ENCODE measurements at places on chromosomes 4 and X.

DNA sequence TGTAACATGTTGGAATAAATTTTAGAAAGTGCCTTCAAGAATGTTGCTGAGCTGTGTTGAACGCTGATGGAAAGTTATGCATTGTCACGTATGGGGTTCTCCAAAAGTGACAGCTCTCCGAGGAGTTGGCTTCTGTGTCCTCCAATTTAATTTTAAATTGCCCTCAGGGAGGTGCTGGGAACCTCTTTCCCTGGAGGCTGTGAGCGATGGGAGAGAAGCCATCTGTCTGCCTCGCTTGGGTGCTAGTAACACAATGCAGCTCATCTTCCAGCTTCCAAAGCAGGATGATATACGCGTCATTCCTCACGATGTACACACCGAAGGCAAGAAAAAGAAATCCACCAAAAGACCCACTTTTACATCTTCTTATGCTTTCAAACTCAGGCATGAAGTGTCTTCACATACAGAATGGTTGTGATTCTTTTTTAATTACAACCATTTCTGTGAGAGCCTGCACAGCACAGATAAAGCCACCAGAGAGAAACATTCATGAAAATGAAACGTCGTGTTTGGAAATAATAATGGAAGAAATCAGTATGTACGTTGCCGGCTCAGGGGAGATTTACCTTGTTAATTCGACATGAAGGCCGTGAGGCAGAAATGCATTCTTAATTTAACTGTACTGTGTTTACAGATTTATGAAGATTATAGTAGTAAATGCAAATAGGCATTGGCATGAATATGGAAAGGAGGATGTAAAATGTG lies 218.9 kb downstream of the ASMT start:
- DNase-seq: no peak

GRCh38 chr4:183253451-183253850 lies 66.6 kb downstream of the CLDN22 start:
- no peak for DNase-seq

DNA sequence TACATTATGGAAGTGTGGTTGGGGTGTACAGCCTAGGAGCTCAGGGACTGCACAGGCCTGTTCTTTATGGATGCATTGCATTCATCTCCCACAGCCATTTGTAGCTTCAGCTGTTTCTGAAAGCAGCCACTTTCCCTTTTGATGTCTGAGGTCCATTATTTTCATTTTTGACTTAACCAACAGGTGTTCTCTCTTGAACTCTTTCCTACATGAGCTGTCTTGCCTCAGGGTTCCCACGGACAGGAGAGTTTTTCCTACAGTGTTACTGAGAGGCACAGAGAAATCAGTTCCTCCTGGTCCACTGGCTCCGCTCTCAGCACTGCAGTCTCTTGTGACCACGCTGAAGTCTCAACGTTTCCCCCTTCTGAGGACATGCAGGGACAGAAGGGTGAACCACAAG lies 87.2 kb downstream of the RASL11B start:
- DNase-seq: no peak

DNA sequence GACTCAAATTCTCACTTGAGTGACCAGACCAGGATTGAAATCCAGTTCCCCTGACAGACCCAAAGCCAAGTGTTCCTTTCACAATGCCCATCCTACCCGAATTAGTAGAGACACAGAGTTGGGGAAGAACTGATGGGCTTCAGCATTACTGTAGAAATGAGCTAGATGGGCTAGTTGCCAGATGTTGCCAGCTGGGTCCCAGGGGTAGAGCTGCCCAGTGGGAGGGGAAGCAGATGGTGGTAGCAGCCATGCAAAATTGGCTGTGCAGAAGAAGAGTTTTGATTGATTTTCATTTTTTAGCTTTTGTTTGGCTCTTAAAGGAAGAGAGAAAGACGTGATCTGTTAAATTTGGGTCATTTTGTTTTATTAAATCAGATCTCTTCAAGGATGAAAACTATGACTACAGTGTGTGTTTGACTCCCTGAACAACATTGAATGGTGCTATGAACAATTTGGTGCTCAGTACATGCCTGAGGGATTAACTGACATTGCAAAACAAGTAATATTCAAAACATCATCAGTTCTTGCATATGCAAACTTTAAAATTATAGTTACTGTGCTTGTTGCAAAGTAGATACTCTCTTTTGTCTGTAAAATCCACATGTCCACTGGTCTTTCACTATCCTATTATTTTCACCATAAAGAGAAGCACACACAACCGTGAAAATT lies 86.0 kb downstream of the PARM1 start:
- no peak for DNase-seq

GRCh38 chr4:29571322-29571721 lies 1148.8 kb upstream of the PCDH7 start:
- no peak for DNase-seq

GRCh38 chr4:18859468-18859867 lies 837.9 kb upstream of the LCORL start:
- DNase-seq: no peak

- no peak for DNase-seq
Measured at GRCh38 chr4:185879666-185880312, 67.8 kb upstream of the SORBS2 start.

- no peak for DNase-seq
Measured at GRCh38 chr4:167893531-167893930, 198.8 kb upstream of the ANXA10 start.

GRCh38 chr4:153573221-153573620 lies 107.1 kb downstream of the TMEM131L start:
- DNase-seq: no peak

DNA sequence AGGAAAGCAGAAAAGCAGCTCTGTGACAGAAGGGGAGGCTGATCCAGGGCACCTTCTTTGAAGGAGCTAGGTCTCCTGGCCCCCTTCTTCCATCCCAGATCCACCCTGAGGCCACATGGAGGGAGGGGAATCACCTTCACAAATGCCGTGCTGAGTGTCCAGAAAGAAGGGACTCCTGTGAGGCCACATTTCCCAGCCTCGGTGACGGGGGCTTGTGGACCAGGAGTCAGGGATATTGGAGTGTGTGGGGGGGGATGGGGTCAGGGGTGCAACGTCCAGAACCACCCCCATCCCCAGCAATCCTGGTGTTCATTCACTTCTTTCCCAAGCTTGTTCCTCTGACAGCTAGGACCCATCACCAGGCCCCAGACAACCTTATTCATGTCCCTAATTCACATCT lies 4.7 kb downstream of the TIMM17B start:
- DNase-seq: no peak

DNA sequence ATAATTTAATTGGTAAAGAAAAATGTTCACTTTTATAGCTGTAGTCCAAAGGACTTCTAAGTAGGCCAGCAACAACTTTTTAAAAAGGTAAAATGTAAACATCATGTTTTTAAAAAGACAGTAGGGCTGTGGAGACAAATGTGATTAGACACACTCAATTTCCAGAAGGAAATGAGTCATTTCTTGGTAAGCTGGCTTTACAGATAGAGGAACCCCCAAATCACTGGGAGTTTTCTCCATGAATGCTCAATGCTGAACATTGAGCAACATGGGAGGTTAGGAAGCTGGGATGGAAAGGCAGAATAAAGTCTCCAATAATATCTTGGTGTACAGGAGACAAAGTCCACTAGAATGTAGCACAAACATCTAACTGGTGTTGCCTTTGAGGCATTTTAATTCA lies 121.3 kb downstream of the NWD2 start:
- no peak for DNase-seq

DNA sequence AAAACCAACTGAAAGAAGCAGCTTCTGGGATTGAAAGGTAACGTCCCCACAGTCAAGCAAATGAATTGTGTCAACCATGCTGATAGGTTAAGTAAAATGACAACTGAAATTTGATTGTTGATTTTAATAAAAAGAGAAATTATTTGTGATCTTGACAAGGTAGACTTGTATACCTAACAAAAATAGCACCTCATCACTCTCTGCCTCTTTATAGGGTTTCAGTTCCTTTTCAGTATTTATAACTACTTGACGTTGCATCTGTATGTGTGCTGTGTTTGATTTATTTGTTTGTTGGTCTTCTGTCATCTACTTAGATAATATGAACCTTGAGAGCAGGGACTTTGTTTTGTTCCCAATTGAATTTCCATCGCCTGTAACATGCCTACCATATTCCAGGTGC lies 7.9 kb upstream of the PPP3CA start:
- no peak for DNase-seq

- no peak for DNase-seq
Measured at GRCh38 chr4:183772361-183772760, 113.3 kb downstream of the TRAPPC11 start.

DNA sequence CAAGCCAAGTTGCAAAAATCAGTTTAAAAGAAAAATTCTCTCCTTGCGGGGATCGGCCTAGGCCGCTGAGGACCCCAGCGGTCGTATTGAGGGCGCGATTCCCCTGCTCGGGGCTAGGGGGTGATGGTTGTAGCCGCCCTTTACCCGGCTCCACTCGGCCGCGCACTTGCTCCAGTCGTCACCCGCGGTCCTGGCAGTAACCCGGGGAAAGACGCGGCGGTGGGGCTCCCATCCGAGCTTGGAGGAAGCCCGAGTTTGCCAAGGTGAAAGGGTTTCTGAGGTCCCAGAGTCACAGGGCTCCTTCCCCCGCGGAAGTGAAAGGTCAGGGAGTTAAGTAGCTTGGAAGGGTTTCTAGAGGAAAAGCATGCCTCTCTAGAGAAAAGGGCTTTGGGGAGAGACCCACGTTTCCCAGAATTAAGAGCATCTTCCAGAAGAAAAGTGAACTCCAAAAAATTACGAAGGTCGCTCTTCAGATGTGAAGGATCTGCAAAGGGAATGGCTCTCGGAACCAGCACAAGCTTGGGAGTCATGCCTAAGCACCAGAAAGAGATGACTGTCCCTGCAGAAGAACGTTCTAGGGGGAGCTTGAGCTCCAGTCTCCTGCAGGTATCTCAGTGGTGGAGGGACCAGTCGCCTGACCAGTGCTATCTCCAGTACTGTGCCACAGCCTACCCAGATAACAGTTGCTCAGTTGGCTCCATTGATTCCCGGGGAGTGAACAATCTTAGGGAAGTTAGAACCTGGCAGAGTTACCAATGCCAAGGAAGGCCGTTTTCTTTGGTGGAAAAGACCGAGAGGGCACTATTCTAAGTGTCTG lies 875 bp downstream of the LAP3 start:
- DNase-seq: peak; percentile 55

GRCh38 chrX:79182071-79182470 lies 37.6 kb downstream of the GPR174 start:
- DNase-seq: no peak

- DNase-seq: no peak
Measured at GRCh38 chr4:103915224-103915869, 195.6 kb upstream of the TACR3 start.

GRCh38 chr4:39963656-39964055 lies 14.1 kb downstream of the PDS5A start:
- no peak for DNase-seq

GRCh38 chr4:101205916-101206315 lies 141.4 kb downstream of the PPP3CA start:
- DNase-seq: no peak

DNA sequence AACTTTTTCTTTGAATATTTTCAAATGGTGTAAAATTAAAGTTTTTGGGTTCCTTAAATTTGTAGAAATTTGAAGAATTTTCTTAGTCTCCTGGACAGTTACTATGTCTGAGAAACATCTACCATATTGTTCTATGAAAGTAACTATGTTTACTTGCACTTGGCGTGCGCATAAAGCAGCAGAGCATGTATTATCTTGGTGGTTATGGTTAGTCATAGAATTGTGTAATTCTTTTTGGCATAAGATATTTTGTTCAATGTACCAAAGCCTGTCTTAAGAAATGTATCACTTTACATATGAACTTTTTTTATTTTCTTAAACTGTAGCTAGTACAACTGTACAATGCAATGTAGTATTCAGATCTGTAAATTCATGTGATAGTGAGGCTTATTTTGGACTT lies 49.2 kb downstream of the CDS1 start:
- DNase-seq: no peak

- peak; percentile 10 for DNase-seq
Measured at GRCh38 chrX:68710870-68711576, 63.6 kb downstream of the STARD8 start.

DNA sequence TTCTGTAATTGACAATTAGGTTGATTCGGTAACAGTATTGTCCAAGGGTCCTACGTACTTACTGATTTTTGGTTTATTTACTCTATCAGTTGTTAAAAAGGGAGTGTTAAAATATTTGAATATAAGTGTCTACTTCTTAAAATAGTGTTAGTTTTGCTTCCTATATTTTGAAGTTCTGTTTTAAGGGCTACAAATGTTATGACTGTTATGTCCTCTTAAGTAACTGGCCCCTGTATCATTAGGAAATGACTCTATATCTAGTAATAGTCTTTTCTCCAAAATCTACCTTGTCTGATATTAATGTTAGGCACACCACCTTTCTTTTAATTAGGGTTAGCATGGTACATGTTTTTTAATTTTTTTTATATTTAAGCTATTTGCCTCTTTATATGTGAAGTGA lies 30.1 kb downstream of the ANKRD50 start:
- no peak for DNase-seq

- DNase-seq: no peak
Measured at GRCh38 chr4:67141586-67141985, 403.7 kb downstream of the CENPC start.

- DNase-seq: no peak
Measured at GRCh38 chr4:15749001-15749400, 29.1 kb upstream of the CD38 start.

GRCh38 chr4:95614684-95615205 lies 66.0 kb upstream of the UNC5C start:
- DNase-seq: no peak

GRCh38 chr4:87409420-87409939 lies 12.9 kb upstream of the NUDT9 start:
- DNase-seq: no peak

GRCh38 chrX:148670277-148670676 lies 169.9 kb downstream of the AFF2 start:
- no peak for DNase-seq

DNA sequence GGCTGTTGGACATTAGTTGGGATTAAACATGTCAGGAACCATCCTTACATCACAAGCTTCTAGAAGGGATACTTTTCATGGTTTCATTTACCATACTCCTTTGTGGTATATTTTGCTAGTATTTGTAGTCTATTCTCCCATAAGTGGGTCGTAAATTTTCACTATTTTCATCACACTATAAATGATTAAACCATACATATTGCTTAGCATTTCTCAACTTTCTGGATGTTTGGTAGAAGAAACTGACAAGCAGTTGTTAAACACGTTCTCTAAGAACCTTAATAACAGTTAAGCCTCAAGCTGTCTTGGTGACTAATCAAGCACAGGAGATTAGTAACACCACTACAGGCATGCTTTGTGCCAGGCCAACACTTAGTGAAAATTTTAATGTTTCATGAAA lies 375.5 kb downstream of the NAF1 start:
- DNase-seq: no peak

DNA sequence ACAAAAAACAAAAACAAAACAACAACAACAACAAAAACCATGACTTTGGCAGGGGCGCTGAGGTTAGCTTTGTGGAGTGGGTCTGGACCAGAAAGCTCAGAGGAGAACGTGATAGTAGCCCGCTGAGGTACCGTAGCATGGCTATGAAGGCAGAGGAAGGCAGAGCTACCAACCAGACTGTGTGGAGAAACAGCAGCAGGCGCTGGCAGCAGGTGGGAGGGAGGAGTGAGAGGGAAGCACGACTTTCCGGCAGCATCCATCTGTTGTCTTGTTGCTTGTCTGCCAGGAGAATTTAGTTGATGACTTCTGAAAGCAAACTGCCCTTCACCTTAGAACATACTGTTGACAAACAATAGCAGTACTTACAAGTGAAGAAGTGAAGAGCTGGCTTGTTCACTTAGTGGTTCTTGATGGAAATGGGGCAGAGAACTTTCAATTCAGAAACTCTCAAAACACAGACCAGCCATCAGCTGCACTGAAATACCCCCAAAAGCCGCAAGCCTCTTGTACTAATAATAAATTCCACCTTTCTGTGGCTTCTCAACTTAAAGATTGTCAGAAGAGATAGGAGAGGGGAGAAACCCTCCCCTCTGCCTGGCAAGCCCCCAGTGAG lies 447.2 kb downstream of the SLITRK2 start:
- no peak for DNase-seq
